Esophagus squamous epithelium (tissue), 5 donors: ENCODE measurements at places on chromosomes 7 and 10.

DNA sequence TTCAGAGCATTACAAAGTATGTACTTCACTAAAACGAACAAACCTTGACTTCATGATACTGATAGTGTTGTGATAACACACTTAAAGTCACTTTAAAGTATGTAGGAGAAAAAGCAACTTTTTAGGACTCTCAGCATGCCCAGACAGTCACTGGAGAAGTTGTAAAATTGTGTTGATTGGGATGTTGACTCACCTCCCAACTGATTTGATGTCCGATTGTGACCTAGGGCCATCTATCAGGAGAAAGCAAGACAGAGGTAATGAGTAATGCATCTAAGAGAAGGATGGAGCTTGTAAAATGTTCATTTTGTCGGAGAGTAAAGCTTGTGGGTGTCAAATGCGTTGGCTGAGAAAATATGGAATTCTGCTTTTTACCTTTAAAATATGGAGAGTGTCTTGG is 135.4 kb upstream of the SEMA3D start:
- no peak for DNase-seq

GRCh38 chr10:13944823-13945222 is 358.1 kb downstream of the PRPF18 start:
- DNase-seq, result no peak

DNA sequence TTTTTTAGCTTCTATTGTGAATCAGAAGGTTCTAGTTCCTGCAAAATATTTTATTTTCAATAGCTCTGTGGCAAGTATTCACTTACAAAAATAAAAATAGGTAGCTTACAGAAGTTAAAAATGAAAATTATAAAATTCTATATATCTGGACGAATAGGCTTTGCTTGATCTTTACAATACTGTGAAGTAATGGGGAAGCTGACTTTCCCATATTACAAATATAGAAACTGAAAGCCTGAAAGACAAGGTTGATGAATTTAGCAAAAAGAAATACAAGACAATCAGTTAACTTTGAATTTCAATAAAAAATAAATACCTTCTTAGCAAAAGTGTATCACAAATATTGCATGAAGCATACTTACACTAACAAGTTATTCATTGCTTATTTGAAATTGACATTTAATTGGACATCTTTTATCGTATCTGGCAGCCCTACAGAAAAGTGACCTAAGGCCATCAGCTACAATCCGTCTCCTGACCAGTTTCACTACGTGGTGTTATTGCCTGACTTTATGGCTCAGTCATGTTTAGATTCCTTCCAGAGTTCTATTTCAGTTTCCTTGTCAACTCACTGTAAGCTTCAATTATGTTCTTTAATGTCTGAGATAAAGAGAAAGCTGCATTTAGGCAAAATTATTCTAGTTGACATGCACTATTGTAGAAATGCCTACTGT is 310.5 kb upstream of the HGF start:
- no peak for DNase-seq

DNA sequence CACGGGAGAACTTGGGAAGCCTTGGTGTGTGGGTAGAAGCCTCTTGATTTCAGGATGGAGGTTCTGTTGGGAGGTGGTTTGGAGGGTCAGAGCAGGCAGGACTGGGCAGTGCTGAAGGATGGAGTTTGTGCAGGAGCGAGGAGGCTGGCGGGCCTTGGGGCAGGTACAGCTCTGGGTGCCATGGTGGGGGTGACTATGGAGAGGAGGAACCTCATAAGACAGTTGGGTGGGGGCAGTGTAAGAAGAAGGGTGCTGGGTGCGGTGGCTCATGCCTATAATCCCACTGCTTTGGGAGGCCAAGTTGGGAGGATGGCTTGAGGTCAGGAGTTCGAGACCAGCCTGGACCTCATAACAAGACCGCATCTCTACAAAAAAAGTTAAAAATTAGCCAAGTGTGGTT is 54.7 kb upstream of the GTF2IRD1 start:
- DNase-seq, result no peak

DNA sequence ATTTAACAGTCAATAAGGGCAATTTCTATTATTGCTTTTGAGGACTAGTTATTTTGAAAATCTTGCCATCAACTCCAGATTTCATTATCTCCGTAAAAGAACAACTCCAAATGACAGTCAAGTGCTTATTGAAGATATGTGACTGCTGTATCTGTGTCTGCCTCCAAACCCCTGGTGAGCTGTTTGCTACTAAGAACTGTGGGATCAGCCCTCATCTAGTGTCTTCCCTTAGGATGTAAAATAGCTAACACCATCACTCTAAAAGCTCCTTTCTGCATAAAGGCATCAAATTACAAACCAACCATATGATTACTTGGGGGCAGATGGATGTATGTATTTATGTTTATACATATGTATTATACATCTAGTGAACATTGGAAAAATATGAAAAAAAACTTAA is 70.8 kb upstream of the SLC13A1 start:
- no peak for DNase-seq

- DNase-seq, result no peak
Measured at GRCh38 chr7:4345004-4345403, 337.1 kb upstream of the FOXK1 start.

DNA sequence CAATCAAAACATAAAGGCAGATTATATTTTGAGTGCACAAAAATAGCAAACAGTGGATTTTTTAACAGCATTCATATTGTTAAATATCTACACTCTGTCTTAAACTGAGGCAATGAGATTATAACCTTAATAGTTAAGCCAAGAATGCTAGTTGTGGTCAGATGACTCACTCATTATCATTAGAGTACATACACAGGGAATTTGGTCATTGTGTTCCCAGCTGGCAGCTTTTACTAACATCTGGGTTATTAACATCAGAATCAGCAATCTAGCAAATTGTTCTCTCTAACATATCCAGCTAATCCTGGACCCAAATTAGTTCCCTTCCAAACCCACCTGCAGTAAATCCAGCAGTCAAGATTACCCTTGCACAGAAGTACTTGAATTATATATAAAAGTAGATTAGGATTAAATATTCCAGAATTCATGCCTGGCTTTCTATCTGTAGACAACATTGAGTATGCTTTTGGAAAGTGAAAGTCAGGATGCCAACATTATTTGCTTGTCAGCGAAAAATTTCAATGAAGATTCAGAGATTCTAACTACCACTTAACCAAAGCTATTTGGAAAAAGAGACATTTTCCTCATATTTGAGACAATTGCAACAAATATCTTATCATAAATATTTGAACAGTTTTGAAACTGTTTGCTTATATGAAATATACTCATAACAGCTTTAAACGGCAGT is 1035.6 kb upstream of the PHF14 start:
- DNase-seq, result no peak

DNA sequence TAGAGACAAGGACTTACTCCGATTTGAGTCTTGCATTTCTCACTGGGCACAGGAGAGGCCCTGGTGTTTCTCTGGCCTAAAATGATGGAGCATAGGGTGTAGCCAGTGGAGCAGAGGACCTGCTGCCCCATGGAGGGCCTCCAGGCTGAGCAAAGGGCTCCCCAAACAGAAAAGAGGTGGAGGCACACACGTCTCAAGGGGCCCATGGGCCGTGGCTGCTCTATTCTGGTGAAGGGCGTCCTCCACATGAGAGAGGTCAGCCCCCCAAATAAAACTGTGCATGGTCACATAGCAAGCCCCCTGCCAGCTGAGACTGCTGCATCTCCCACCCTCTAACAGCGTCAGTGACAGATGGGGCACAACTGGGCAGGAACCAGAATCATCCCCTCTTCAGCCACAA is 41.4 kb downstream of the MYO1G start:
- DNase-seq, result no peak

DNA sequence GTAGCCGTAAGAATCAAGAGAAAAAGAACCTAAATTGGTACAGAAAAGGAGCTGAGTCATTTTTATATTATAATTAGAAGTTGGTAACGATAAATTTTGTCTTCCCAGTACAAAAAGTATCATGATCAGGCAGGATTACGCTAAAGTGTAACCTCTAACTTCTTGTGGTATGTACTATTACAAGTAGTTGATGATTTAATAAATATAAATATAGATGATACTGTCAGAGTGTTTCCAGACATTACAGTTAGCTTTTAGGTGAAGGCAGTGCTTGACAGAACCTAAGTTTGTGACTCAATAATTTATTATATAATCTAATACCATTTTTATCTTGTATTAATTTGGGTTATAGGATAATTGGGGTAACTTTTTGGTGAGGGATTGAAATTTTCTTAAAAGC is 53.4 kb downstream of the ZEB1 start:
- no peak for DNase-seq

DNA sequence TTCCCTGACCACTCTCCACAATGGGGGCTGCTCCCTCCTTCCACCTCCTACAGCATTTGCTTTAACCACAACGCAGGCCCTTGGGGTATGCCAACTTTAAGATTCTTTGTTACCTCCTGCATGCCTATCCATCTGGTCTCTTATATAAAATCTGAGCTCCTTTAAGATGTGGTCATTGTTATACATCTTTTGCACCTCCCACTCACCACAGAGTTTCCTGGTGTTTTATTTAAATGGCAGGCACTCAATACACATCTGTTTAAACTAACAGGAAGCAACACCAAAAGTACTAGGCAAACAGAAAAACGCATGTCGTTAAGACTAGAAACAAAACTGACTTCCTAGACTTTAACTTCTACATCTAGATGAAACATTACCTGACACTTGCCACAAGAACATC is 36.3 kb downstream of the SLC25A13 start:
- no peak for DNase-seq

GRCh38 chr7:99835189-99835588 is 7.4 kb downstream of the CYP3A43 start:
- no peak for DNase-seq

GRCh38 chr10:49287689-49288340 is 11.2 kb upstream of the C10orf71 start:
- no peak for DNase-seq

- no peak for DNase-seq
Measured at GRCh38 chr10:113528876-113529275, 24.0 kb upstream of the HABP2 start.

- DNase-seq, result no peak
Measured at GRCh38 chr10:44992070-44992731, 8.5 kb upstream of the ZNF22 start.

GRCh38 chr7:6382817-6383216 is 64.9 kb downstream of the DAGLB start:
- no peak for DNase-seq

DNA sequence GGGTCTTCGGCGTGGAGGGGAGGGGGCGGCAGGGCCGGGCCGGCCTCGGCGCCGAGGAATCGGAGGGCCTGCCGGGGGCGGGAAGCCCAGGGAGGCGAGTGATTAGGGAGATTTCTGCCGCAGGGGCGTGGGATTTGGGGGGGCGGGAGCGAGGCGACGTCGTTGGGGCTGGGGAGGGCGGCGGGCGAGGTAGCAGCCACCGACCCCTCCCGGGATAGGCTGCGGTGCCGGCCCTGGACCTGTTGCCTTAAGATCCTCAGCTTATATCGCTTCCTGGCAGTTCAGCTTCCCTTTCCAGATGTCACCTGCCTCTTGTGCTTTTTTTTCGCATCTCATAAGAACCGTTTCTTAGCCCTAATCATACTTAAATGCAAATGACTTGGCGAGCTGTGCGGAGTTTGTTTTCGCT is 655 bp downstream of the LMTK2 start:
- DNase-seq, result no peak

DNA sequence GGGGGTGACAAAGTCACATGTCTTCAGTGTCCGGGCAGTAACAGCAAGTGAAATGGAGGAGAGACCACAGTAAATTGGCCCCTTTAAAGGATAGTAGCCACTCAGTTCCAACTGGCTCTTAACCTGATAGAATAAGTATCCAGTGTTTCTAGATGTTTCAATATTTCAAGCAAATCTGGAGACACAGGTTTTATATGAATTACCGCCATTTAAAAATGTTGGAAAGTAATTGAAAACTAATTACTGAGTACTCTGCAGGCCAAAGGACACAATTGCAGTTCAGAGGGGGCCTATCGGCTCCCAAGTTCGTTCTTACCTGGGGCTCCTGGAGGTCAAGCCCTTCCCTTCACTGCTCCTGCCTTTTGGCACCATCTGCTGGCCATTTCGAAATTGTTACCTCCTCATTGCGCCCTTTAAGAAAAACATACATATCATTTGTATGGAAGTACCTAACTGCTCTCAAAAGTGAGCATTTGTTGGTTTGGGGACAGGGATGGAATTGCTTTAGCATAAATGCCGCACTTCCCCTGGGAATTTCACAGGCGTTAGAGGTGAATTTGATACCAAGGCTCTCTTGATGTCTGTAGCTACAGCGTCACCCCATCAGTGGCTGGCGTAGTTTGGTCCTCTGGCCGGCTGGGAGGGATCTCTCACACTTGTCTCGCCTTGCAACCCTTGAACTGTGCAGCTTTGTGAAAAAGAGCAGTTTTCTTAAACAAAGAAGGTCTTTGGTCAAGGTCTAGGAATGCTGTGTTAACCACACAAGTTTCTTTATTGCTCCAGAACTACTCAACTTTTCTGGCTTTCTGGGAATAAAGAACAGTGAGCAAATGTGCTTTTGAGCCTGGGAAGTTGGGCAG is 220.0 kb downstream of the ARHGAP21 start:
- DNase-seq, result no peak

DNA sequence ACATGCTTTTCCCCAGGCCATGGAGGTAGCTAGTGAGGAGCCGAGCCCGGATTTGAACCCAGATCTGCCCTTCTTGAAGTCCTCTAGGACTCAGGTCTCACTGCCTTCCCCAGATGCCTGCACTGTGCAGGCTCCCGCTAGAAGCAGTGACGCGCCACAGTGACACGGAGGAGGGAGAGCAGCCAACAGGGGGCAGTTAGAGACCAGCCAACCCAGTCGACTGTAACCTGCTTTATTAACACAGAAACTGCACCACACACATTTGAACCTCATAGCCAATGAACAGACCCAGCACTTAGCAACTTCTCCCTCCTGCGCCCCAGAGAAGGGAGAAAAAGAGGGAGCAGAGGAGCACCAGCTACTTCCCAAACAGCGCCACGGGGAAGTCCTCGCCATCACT is 27.4 kb downstream of the PILRA start:
- DNase-seq, result no peak

DNA sequence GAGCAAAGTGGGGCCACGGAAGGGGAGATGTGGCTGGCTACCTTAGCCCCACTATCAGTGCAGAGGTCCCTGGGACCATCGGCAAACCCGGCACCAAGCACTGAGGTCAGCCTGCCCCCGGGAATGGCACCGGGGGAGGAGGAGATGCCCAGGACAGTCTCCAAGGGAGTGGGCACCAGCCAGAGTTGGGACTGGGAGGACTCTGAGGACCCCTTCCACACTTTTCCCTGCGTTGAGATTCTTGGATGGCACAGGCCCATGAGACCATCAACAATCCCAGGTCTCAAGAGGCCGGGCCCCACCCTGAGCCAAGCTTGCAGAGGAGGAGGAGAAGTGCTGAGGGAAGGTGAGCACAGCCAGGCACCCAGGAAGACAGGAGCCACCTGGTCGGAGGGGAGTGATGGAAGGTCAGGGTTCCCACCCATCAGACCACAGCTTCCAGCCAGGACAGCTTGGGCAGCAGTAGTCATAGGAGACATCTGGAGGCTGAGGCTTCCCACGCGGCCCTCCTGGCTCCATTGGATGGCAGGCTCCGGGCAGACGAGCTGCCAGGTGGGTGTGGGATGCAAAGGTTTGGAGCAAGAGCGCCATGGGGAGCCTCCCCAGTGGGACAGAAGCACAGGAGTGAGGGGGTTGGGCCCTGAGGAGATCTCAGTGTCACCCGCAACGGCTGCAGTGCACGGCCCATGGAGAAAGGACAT is 2.6 kb upstream of the OPN4 start:
- DNase-seq, result no peak
